Activated CD4-positive, alpha-beta T cell treated with anti-CD3 and anti-CD28 coated beads, Interleukin-2, amount 50 U/mL, for 16 hours (primary cell): ENCODE measurements at places on chromosomes 3 and 15.

DNA sequence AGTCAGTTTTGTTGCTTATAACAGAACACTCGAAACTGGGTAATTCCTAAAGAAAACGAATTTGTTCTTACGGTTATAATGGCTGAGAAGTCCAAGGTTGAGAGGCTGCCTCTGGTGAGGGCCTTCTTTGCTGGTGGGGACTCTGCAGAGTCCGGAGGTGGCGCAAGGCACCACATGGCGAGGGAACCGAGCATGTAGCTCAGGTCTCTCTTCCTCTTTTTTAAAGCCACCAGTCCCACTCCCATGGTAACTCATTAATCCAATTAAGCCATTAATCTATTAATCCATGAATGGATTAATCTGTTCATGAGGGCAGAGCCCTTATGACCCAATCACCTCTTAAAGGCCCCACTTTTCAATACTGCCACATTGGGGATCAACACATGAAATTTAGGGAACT, 50.0 kb downstream of the ROPN1B start:
- DNase-seq: no peak

GRCh38 chr3:61866153-61866542, 304.8 kb downstream of the PTPRG start:
- no peak for DNase-seq

DNA sequence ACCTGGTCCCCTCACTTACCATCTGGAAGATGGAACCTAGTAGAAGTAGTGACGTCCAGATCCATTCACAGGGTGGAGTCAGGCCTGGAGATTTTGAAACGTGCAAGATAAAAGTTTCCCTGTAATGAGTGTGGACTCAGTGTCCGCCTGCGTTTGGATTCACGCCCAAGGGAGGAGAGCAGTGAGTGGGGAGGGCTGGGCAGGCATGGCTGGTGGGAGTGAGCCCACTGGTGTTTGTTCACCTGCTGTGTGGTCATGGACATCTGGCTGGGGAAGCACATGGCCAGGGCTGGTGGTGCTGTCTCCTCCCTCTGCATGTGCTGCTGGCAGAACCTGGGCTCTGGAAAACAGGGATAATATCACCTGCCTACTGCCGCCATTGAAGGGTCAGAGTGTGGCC, 37.0 kb downstream of the RLBP1 start:
- DNase-seq: no peak

DNA sequence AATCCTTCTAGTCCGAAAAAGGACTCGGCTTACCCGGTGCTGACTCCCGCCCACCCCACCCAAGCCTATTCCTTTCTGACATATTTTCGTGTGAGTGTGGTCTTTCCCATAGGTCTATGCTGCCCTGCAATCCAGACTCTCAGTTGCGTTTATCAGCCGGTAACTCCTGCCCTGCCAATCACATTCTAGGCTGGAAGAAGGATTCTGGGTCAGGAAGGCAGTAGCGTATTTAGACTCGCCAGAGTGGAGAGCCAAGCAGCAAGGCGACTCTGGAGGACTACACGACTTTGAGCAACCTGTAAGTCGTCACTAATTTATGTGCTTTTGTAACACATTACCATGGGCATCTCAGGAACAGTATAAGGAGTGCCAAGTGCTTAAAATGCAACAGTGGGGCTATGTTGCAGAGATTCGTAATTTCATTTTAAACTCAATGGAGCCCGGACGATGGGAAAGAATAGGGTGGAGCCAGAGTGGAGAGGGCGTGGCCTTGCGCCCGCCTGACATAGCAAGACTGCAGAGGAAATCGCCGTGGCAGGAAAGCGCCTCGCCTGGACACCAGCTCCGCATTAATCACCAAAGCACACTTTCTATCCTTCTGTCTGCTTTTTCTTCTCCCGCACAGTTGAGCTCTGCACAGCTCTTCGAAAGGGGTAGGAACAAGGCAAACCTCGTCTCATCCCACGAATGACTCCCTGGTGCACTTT, 1044.2 kb downstream of the AGBL1 start:
- DNase-seq: no peak

DNA sequence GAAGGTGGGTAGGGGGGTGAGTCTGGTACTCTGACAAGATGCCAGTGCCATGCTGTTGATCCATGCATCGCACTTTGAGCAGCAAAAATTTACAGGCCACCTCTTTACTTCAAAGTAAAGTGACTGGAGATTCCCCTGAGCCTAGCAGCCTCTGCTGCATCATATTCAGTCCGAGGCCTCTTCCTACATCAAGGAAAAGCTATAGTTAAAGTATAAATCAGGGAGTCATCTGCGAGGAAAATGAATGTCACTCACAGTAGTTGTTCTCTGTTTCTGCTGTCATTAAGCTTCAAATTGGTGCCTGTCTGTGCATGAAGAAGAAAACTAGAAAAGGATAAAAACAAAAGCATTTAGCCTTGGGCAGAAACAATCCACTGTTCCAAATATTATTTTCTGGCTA, 706.2 kb downstream of the TBL1XR1 start:
- no peak for DNase-seq
